ENCODE measurements at places on chromosomes 2 and 18.
A peak's percentile ranks its signal among the peaks of the same experiment; 100 is the strongest.

GRCh38 chr18:27712066-27712465 lies 464.9 kb downstream of the CDH2 start:
- DNase-seq, result no peak

- no peak for DNase-seq
Measured at GRCh38 chr18:39799006-39799405, 2156.0 kb upstream of the PIK3C3 start.

- no peak for DNase-seq
Measured at GRCh38 chr18:80037869-80038630, 3.8 kb downstream of the RBFA start.

DNA sequence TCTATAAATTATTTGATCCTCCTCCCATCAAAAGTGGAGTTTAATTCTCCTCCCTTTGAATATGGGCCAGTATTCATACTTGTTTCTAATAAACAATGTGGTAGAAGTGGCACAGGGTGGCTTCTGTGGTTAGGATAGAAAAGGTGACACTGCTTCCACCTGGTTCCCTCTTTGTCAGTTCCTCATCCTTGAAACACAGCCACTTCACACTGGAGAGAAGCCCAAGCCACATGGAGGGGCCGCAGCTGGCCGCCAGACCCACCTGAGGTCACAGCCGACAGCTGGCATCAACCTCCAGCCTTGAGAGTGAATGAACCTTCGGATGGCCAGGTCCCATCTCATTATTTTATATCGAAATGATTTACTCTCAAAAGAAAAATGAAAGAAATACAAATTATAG lies 27.5 kb upstream of the SLC66A3 start:
- no peak for DNase-seq

DNA sequence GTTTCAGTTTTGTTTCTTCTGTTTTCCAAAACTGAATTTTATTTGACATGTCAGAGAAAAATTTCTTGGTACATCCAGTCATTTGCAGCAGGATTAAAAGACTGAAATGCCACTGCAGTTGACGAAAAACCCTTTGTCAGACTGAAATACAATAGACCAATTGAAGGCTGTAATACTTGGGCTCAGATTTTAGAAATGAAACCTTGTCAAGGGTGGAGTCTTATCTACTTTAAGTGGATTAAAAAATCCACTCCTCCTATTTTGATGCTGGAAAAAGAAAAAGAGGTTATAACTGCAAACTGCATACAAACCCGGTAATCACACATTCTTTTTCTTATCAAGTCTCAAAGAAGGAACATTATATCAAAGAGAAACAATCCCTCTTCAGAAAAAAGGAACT lies 80.2 kb upstream of the NEUROD1 start:
- no peak for DNase-seq

GRCh38 chr2:162072181-162072702 lies 1.8 kb downstream of the DPP4 start:
- DNase-seq, result peak; percentile 57

- DNase-seq, result no peak
Measured at GRCh38 chr2:207729465-207729998, 18.1 kb downstream of the CCNYL1 start.

- DNase-seq, result no peak
Measured at GRCh38 chr2:170932166-170932565, 3.1 kb downstream of the GORASP2 start.

DNA sequence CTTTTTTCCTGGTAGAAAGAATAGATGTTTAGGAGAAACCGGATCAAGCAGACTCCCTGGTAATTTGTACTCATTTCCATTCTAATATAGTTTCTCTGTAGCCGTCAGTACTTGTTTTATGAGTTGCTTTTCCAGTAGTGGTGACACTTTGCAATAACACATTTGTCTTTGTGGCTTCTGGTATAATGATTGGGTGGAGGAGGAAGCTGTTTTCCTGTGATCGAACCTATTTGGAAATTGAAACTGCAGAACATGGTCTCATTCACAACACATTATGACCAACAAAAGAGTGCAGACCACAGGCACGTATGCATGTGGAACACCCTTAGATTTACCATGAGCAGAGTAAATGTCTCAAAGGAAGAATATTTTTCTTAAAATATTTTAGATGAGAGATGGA lies 7.6 kb upstream of the SERPINB12 start:
- no peak for DNase-seq

DNA sequence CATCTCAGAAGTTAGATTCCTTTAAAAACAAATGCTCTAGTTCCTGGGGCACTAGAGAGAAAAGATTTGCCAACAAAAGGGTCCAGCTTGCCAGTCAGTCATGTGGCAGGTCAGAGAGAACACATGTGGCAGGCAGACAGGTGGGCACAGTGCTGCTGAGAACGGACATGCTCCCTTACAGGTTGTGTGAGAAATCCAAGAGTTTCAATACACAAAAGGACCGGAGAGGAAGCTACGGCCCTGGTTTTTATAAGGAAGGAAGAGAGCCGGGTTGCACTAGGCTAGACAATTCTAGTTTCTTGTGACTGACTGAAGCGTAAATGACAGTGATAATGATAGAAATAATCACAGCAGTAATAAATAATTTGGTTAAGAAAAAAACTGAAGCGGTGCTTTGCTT lies 18.3 kb downstream of the CDC42EP3 start:
- DNase-seq, result no peak

Data from GM13977 (cell line).